Stimulated activated CD4-positive, alpha-beta T cell treated with anti-CD3 and anti-CD28 coated beads, TNF-alpha, amount 100 ng/mL, for 24 hours (primary cell): ENCODE measurements at places on chromosomes 1 and 21.

DNA sequence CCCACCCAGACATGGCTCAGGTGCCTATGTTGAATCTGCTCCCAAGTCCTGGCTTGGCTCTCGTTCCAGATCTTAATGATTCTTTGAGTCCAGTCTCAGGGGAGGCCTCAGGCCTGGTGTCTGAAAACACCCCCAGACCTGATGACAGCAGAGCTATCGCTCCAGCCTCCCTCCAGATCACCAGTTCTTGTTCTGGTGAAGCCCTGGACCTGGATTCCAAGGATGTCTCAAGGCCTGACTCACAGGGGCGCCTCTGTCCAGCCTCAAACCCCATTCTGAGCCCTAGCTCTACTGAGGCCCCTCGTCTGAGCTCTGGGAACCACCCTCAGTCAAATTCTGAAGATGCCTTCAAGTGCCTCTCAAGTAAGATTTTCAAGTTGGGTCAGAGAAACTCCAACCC, 11.4 kb downstream of the MROH7 start:
- DNase-seq, result no peak

DNA sequence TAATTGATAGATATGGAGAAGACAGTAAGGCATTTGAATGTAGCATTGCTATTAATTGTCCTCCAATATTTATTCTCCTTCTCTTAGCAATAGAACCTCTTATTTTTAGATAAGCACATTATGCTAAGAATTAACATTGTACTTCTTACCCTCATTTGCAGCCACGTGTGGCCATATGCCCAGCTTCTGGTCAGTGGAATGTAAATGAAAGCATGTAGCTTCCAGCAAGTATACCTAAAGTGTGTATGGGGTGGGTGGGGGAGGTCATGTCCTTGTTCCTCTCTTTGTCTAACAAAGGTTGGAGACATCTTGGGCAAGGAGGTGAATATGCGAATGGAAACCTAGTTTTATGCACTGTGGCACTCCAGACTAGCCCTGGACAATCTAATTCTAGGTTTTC, 133.6 kb upstream of the HMCN1 start:
- no peak for DNase-seq

DNA sequence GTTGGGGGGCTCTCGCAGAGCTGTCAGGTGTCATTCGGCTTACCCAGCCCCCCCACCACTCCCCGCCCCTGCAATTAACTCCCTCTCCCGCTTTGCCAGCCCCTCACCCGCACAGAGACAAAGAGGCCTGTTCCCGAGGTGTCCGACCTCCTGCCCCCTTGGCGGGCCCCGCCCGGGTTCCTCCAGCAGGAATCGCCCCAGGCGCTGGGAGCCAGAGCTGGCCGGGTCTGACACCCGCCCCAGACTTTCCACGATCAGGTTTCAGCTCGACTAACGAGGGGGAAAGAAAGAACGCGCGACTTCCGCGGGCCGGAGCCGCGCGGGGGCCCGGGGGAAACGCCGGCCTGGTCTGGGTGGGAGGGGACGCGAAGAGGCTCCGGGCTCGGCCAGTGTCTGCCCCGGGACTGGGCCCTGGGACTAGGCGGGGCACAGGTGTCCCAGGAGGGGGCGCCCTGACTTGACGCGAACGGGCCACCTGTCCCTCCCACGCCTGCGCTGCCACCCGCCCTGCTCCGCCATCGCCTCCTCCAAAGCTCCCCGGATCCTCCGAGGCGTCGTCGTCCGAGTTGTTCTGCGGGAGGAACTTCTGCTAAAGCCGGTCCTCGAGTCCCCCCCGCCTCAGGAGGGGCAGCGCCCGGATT, 36.4 kb upstream of the HHAT start:
- no peak for DNase-seq

DNA sequence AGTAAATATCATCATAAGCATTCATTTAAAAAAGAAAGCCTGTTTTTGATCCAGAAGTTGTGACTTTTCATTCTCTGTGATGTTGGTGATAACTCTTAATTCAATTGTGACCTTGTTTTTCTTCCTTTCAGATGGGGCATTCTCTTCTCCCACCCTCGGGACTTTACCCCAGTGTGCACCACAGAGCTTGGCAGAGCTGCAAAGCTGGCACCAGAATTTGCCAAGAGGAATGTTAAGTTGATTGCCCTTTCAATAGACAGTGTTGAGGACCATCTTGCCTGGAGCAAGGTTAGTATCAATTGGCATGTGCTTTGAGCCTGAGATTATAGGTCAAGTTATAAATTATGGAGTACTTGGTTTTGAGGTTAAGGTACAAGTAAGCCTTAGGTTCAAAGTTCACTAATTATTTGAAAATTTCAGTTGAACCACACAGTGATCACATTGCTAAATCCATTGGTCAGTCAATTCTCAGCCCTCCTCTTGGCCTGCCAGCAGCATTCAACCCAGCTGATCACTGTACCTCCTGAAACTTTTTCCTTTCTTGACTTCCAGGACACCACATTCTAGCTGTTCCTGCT, 4.1 kb downstream of the PRDX6 start:
- no peak for DNase-seq

DNA sequence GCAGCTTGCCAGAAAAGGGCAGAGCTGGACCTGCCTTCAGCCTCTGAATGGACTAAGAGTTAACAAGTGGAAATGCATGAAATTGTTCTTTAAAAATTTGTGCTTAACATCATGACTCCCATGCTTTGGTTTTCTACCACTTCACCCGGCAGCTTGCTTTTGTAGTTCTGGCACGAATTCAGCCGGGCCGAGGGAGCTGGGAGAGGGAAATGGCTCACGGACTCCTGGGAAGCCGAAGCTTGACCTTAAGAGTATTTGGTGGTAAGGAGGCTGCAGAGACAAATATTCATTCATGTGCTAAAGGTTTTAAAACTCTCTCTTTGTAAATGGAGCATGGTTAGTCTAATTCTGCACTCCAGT, 17.2 kb upstream of the GFI1 start:
- DNase-seq, result no peak

DNA sequence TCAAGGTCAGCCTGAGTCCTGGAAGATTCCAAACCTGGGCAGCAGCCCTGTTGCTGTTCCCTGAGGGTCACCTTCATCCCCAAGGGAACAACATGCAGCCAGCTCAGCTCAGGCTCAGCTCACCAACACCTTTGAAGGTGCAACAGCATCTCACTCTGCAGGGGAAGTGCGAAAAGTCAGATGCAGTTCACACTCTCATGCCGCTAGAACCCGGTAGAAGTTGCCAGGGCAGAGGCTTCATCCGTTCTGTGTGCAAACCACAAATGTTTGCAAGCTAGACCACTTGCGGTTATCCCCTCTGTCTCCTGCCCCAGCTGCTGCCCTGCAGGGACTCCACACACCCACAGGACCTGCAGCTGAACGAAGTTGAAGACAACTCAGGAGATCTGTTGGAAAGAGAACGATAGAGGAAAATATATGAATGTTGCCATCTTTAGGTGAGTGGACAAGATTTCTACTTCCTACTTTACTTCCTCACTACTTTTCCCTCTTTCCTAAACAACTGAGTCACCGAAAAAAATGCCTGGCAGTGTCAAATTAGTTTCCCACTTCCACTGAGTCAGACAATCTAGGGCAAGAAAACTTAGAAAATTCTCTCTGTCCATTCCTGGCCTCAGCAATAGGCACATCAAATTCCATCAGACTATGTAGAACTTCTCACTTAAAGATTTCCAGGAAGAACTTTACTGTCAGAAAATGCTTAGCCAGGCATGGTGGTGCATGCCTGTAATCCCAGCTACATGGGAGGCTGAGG, 1.8 kb upstream of the FCRL6 start:
- DNase-seq, result no peak

DNA sequence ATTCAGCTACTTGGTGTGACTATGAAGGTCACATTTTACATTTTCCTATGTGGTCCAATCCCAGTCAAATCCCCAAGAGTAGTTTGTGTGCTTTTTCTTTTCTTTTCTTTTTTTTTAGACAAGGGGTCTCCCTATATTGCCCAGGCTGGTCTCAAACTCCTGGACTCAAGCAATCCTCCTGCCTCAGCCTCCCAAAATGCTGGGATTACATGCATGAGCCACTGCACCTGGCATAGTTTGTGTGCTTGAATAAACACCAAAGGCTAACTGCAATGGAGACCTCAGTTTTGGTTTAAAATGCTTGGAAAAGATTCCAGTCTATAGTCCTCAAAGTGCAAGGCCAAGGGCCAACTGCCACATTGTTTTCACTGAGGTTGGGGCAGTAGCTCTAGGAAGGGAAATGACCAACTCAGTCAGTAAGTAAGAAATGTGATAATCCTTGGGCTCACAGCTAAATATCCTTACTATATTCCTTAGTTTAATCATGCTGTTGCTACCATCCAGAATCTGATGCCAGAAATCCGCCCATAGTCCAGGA, 38.6 kb downstream of the EIF2B3 start:
- DNase-seq, result no peak

DNA sequence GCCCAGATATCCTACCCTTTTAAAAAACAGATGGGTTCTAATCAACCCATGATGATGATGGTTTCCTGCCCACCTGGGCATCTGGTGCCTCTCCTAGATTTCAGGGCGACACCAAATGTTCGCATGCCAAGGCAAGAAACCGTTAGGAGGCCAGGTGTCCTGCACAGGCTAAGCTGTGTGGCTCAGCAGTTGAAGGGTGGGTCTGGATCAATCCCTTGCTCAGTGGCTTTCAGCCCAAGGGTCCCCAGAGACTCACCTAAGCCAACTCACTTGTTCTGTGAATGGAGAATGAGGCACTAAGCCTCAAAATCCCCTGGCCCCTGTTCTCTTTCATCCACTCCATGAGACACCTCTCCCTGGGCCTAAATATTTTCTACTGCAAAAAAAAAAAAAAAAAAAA, 169.1 kb upstream of the EDN2 start:
- DNase-seq, result no peak

DNA sequence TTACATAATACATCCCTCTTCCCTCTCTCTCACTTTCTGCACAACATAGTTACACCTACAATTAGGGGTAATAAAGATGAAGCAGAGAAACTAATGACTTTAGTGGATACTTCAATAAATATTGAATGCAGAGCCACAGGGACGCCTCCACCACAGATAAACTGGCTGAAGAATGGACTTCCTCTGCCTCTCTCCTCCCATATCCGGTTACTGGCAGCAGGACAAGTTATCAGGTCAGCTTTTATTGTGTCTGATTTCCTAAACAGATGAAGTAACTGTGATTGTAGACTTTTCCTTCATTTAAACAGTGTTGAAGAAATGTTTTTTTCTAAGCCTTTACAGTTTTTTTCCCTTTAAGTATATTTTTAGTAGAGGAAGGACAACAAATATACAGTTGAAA, 281.6 kb downstream of the TPR start:
- DNase-seq, result no peak

- DNase-seq, result no peak
Measured at GRCh38 chr1:36174713-36175112, 18.8 kb downstream of the MAP7D1 start.

GRCh38 chr1:188949701-188950100, 1528.0 kb downstream of the BRINP3 start:
- DNase-seq, result no peak

- no peak for DNase-seq
Measured at GRCh38 chr1:11483581-11484320, 4.8 kb downstream of the DISP3 start.

- DNase-seq, result no peak
Measured at GRCh38 chr1:7149080-7149838, 364.0 kb downstream of the CAMTA1 start.

- DNase-seq, result peak; percentile 19
Measured at GRCh38 chr1:110829955-110830553, 42.9 kb upstream of the CD53 start.

- no peak for DNase-seq
Measured at GRCh38 chr1:234957330-234958065, 171.1 kb downstream of the TOMM20 start.

DNA sequence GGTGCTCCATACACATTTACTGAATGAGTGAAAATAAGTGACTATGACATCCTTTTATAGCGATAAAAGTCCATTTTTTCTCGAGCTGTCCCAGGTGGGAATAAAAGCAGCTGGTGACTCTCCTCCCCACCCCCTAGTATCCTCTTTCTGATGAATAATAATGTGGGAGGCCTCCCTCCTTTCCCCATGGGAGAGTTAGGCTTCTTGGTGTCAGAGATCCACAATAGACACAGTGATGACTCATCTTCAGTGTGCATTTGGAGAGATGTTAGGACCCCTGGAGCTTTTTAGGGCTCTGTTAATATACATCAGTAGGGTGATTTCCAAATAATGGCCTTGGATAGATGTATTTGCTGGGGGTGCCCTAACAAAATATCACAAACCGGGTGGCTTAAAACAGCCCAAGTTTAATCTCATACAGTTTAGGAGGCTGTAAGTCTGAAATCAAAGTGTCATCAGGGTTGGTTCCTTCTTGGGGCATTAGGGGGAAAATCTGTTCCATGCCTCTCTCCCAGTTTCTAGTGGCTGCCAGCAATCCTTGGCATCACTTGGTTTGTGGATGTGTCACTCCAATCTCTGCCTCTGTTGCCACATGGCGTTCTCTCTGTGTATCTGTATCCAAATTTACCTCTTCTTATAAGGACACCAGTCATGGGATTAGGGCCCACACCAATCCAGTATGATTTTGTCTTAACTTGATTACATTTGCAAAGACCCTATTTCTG, 4.4 kb upstream of the PHC2 start:
- no peak for DNase-seq

- DNase-seq, result no peak
Measured at GRCh38 chr1:2345297-2346075, 45.9 kb downstream of the MORN1 start.

- DNase-seq, result no peak
Measured at GRCh38 chr1:162229549-162229948, 147.1 kb downstream of the SPATA46 start.

DNA sequence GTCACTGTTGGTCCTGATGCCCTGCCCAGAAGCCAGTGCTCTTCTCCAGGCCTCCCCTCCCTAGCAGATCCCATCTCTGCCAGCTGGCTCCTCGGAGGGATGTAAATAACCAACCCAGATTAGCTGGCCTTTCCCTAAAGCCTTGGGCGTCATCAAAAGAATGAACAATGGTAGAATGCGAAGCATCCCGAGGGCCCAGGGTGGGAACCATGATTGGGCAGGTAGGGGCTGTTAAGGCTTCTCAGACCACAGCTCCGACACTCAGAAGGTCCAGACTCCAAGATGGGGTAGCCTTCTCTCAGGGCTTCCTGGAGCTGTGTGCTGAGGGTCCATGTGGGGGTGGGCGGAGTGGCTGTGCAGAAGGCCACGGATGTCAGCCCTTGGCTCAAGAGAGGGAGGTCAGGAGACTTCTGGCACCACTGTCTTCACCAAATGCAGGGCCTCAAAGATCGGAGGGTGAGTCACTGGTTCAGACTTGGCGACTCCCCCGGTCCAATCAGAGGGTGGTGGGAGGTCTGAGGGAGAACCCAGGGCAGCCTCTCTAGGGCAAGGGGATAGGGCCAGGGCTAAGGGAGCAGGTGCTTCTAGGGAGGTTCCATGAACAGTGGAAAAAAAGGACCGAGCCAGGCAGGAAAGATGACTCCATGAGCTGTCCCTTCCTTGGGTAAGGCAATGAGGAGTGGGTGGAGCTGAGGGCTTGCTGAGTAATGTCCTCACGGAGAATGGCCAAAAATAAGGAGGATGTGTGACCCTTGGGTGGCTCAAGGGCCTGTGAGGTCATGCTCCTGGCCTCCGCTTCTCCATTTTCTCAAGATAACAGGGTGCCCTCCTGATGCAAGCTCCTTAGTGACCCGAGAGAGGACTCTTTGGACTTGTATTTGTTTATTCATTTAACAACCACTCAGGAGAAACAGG, 58.4 kb upstream of the EPS8L3 start:
- no peak for DNase-seq

- no peak for DNase-seq
Measured at GRCh38 chr1:38004284-38005108, 818 bp downstream of the FHL3 start.

GRCh38 chr21:15190837-15191236, 126.0 kb upstream of the NRIP1 start:
- no peak for DNase-seq
